Pulmonary artery endothelial cell (primary cell): ENCODE measurements at places on chromosomes 12 and 14. TPM values are rescaled to one million over a fixed set of nuclear protein-coding genes. Genes with fewer than 3 reads are reported as not detected.

GRCh38 chr12:108955225-108955835, 65.5 kb downstream of the SVOP start:
- no peak for DNase-seq

GRCh38 chr12:70919176-70919575, 1.4 kb downstream of the PTPRR start:
- no peak for DNase-seq

DNA sequence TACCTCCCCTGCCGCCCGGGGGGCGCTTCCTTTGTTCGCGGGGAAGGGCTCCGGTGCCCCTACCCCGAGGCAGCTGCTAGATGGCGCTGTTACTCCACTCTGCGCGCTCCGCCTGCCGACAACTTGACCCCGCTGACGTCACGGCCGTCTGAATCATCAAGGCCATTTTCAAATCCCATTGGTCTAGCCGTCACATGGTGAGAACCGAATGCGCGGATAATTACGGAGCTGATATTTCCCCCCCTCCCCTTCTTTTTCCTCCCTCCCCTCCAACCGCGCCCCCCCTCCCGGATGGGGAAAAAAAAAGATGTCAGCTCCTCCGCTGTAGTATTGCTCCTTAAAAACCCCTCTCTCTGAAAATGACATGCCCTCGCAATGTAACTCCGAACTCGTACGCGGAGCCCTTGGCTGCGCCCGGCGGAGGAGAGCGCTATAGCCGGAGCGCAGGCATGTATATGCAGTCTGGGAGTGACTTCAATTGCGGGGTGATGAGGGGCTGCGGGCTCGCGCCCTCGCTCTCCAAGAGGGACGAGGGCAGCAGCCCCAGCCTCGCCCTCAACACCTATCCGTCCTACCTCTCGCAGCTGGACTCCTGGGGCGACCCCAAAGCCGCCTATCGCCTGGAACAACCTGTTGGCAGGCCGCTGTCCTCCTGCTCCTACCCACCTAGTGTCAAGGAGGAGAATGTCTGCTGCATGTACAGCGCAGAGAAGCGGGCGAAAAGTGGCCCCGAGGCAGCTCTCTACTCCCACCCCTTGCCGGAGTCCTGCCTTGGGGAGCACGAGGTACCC, at the start of gene HOXC10:
Gene HOXC10, plus strand, starts transcription at position 246 of the 791 bp plus-strand sequence. Its CDS starts 114 bp downstream, at position 360.
- DNase-seq, result peak; percentile 29

SLC6A12 gene
- total RNA-seq, result not detected in 2 replicates

ZC2HC1C gene
- total RNA-seq, result 0.99 and 1.3 TPM in 2 replicates
